ENCODE measurements at places on chromosomes 1 and 21.

- no peak for DNase-seq
Observed at GRCh38 chr1:58143972-58144697, 402.4 kb downstream of the OMA1 start.

- no peak for DNase-seq
Observed at GRCh38 chr1:246078888-246079252, 428.2 kb downstream of the SMYD3 start.

DNA sequence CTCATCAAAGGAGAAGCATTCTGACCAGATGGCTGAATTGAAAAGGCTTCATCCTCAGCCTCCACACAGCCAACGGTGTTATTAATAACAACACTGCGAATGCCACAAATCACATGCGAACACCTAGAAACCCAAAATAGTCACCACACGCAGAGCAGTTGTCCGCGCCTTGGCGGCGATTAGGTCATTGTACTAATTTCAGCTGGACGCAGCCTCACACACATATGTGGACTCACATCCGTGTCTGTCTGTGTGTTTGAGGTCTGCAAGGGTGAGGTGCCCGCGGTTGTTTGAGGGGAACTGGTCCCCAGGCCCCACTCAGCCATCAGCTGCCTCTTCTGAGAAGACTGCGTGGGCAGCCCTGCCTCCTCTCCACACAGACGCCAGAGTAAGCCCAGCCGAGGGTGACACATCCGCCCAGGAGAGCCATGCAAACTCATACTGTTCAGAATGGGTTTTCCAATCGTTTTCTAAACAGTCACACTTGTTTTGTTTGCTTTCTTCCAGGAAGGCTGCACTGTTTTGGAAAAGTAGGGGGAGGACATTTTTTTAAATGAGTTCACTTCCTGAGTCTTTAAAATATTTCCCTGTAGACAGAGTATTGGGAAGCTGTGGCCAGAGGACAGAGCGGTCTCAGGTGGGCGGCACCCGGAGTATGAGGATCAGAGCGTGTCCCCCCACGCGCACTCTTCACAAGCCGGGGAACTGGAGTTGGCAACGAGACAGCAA is 53.4 kb downstream of the TOMM20 start:
- DNase-seq = peak; percentile 53

GRCh38 chr1:216830424-216831210 is 107.4 kb upstream of the ESRRG start:
- no peak for DNase-seq

DNA sequence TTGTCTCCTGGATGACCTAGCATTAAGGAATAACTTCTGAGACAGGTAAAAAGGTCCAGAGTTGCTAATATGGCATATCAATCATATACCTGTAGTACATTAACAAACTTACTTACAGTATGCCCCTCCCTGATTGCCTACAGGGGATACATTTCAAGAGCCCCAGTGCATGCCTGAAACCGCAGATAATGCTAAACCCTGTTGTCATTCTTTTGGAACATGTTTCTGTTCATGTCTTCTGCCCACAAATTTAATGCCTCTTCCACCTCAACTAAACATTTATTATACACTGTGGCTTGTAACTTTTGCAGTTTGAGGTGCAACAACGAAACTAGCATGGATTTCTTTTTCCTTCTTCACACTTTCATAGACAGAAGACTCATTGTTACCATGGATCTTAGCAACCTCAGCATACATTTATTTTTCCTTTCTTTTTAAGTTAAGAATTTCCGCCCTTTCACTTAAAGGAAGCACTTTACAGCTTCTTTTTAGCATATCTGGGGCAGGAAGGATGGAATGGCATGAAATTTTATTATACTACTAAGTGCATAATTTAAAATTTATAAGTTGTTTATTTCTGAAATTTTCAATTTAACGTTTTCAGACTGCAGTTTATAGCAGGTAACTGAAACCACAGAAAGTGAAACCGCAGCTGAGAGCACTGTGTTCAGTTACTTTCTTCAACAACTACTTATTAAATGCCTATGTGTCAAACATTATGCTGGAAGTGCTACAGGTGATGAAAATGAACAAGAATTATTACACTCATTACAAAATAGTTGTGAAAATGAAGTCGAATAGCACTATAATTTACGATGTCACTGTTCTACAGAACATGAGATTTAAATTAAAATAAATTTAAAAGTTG is 25.3 kb downstream of the F13B start:
- no peak for DNase-seq

DNA sequence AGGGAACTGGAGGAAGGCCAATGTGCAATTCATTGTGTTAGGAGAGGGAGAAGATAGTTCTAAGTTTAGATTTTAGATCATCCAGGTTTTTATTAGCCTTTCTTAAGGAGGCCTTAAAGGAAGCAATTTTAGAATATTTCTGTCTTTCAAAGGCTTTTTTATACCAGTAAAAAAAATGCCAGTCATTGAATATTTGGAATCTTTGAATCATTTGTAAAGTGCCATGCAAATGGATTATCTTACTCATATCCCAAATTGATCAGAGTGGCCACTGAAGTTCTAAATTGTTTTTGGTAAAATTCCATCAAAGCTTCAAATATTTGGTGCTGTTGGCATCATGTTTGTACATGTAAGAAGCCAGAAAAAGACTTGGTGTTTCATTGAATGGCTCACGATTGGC is 244.8 kb downstream of the RPS6KC1 start:
- DNase-seq = no peak

DNA sequence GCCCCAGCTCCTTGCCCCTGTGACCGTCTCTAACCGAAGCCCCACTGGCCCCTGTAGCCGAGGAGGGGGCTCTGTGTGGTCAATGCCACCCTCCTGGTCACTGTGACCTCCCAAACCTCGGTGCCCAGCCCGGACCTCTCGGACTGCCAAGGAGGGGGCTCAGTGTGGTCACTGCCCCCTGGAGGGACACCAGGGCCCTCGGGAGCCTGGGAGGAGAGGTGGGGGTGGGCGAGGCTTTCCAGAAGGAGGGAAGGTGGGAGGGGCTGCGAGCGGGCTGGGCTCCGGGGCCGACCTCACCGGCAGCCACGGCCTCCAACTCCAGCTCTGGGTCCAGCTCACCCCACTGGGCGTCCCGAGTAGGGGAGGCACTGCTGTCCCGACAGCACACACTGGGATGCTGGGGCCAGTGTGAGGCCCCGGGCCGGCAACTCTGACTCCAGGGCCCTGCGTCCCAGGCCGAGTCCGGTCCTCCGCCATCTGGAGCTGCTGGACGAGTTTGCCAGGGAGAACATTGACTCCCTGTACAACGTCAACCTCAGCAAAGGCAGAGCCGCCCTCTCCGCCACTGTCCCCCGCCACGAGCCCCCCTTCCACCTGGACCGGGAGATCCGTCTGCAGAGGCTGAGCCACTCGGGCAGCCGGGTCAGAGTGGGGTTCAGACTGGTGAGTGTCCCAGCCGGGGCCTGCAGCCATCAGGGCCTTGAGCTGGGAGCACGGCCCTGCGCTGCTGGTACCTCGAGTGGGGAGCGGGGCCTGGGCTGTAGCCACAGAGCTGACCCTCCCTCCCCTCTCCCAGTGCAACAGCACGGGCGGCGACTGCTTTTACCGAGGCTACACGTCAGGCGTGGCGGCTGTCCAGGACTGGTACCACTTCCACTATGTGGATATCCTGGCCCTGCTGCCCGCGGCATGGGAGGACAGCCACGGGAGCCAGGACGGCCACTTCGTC is 6.4 kb downstream of the SCNN1D start:
- no peak for DNase-seq

- no peak for DNase-seq
Observed at GRCh38 chr1:56106531-56107274, 472.7 kb downstream of the PLPP3 start.

GRCh38 chr1:234309598-234310459 is 63.4 kb upstream of the COA6 start:
- peak; percentile 80 for DNase-seq

- DNase-seq = no peak
Observed at GRCh38 chr1:53176452-53177208, 20.0 kb upstream of the CPT2 start.

GRCh38 chr1:20558191-20558590 is 5.8 kb downstream of the FAM43B start:
- DNase-seq = no peak

DNA sequence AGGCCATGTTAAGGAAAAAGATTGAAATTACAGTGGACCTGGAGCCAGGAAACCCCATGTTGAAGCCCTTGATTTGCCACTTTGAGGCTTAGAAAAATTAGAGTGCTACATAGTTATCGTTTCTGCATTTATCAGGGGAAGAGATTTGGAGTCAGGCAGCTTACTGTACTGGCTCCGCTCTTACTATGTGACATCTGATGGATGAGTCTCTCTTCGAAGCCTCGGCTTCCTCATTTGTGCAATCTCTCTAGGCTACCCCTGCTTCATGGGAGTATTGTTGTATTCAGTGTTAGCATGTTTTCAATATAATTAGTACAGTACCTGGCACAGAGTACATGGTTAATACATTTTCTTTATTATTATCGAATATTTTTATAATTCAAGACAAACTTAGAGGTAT is 480.4 kb upstream of the USP24 start:
- no peak for DNase-seq

GRCh38 chr1:204123376-204123775 is 28.5 kb downstream of the ETNK2 start:
- DNase-seq = no peak

GRCh38 chr1:224996266-224996665 is 66.8 kb downstream of the DNAH14 start:
- DNase-seq = no peak

DNA sequence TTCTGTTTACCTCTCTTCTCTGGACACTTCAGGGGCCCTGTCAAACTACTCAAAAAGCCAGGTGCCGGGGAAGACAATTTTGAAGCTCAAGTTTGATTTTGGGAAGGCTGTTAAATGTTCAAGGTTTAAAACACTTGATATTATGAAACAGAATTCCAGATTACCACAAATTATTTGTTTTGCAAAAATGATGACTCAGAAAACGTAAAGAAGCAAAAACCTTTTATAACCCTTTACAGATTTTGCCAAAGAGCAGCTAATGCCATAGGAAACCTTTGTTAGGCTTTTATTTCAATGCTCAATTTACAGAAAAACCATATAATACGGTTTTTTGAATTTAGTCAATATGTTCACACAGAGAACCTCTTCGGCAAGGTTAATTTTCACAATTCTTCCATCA is 593.4 kb upstream of the ZP4 start:
- DNase-seq = no peak

DNA sequence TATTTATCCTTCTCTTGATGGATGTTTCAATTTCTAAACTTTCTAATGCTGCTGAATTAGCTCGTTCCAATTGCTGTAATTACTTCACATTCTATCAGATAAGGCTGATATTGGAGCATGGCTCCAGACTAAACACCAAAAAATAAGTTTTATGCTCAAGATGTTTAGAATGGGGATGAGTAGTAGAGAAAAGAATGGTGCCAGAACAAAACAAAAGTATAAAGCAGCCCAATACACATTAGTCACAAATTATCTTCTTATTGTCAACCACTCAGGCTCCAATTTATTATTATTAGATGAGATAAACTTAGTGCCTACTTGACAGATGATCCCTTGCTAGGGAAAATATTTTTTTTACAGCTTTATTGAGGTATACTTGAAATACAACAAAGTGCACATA is 21.8 kb downstream of the ATPAF1 start:
- DNase-seq = no peak

- no peak for DNase-seq
Observed at GRCh38 chr1:9438431-9439073, 100.7 kb upstream of the SLC25A33 start.

DNA sequence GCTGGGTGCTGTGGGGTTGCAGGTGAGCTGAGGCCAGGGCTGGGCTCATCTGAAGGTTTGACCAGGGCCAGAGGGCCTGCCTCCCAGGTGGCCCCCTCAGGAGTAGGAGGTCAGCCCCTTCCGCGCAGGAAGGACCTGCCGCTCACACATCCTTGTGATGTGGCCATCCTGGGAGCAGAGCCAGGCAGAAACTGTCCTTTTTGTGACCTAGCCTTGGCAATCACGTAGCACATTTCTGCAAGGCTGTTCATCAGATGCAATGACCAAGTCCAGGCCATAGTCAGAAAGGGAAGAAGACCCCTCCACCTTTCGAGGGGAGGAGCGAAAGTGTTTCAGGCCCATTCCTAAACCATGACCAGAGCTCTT is 55.5 kb upstream of the TRAPPC10 start:
- no peak for DNase-seq

DNA sequence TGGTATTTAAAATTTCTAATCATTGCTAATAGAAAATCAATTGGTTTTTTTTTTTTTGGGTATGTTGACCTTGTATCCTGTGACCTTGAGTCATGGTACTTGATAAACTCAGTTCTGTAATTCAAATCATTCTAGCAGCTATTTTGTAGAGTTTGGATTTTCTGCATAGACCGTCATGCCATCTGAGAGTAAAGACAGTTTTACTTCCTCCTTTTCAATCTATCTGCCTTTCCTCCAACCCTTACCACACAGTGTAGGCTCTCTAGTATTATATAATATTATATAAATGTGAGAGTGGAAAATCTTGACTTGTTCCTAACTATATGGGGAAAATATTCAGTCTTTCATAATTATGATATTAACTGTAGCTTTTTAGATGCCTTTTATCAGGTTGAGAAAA is 7.0 kb downstream of the TDRD5 start:
- no peak for DNase-seq

DNA sequence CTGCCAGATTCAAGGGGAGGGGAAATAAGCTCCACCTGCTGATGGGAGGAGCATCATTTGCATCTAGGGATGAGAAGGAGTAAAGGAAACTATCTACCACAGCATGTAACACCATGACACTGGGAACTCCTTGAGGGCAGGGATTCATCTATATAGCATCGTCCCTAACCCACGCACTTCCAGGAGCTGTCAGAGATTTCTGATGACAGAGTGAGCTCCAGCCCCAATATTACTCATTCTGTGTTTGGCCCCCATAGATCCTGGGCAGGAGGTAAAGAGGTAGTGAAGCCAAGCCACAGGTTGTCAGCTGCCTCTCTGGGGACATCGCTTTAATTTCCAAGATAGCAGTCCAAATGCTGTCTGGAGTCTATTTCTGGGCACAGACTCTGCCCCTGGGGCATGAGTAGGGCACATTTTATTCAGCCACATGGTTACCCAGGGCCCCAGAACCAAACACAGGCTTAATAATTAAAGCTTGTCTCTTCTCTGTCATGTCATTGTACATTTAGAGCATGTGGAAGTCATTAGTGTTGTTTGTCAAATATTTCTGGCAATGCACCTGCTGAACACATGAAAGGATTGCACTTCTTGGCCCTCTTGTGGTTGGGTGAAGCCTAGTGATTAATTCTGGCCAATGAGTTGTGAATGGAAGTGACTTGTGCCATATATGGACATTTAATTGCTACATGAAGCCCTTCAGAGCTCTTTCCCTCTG is 105.9 kb upstream of the POU3F1 start:
- no peak for DNase-seq

GRCh38 chr21:33754481-33754880 is 112.2 kb downstream of the ITSN1 start:
- DNase-seq = no peak
